ENCODE measurements at places on chromosomes 12 and 14. TPM values are rescaled to one million over a fixed set of nuclear protein-coding genes. Genes with fewer than 3 reads are reported as not detected.

The SLC24A4 gene
- total RNA-seq: 1.1 TPM

The CLEC7A gene
- 11.1 TPM for total RNA-seq

DNA sequence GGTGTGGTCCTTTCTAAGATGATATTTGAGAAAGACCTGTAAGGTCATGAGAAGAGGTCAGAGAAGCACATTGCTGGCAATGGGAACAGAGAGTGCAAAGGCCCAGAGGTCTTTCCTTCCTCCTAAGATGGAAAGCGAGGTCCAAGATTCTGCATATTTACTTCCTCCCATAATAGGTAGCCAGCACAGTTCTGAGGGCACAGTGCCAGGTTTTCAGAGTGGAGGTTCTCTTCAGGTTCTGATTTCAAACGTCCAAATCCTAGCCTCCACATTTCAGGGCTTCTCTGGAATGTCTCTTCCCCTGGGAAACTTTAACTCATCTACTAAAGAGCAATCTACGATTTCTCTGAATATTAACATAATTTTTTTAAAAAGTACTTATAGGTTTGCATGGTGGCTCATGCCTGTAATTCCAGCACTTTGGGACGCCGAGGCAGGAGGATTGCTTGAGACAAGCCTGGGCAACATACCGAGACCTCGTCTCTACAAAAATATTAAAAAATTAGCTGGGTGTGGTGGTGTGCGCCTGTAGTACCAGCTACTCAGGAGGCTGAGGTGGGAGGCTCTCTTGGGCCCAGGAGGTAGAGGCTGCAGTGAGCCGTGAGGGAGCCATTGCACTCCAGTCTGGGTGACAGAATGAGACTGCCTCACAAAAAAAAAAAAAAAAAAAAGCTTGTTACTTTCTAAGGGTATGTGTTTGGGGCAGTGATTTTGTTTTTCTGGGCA, 526 bp upstream of the MRPL42 start:
- DNase-seq: no peak

- DNase-seq: peak; percentile 61
Measured at GRCh38 chr14:105084741-105085571, 19.7 kb upstream of the GPR132 start.

DNA sequence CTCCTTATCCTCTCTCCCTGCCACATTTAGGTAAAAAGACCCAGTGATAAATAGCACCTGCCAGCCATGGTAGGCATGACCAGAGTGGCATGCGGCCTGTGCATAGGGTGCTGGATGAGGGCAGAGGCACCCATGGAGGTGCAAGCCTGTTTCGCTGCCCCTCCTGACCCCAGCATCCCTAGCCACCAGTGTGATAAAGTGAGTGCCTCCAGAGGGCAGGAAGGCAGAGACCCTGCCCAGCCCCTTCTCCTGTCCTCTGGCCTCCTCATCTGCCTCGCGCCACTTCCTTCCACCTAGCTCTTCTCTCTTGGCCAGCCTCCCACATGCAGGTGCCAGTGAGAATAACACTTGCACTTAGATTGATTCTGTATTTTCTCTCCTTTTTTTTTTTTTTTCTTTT, 108.3 kb upstream of the FUT8 start:
- DNase-seq: no peak

GRCh38 chr12:1644534-1645438, 15.8 kb downstream of the WNT5B start:
- peak; percentile 92 for DNase-seq

DNA sequence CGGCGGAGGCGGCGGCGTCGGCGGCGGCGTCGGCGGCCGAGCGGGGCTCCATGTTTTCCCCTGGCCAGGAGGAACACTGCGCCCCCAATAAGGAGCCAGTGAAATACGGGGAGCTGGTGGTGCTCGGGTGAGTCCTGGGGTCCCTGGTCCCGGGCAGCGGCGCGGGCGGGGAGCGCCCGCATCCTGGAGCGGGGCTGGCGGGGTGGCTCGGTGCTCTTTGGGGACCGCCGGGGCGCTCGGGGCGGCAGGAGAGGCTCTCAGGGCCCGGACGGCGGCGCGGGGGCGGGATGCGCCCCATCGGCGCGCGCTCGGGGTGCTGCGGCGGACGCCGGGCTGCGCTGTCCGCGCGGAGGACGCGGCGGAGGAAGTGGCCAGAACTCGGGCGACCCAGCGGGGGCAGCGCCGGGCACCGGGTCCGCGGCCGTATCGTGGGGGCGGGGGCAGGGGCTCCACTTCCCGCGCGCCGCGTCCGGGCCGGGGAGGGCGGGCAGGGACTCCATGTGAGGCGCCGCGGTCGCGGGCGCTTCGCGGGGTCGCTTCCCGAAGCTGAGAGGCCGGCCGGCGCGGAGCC, 485 bp downstream of the PELI2 start:
- peak; percentile 71 for DNase-seq

All from sigmoid colon (tissue), 7 donors.